KBM-7 (cell line): ENCODE measurements at places on chromosomes 6 and 20.

- no peak for DNase-seq
These were observed 248.0 kb upstream of the EYS start for GRCh38 chr6:65955034-65955433.

DNA sequence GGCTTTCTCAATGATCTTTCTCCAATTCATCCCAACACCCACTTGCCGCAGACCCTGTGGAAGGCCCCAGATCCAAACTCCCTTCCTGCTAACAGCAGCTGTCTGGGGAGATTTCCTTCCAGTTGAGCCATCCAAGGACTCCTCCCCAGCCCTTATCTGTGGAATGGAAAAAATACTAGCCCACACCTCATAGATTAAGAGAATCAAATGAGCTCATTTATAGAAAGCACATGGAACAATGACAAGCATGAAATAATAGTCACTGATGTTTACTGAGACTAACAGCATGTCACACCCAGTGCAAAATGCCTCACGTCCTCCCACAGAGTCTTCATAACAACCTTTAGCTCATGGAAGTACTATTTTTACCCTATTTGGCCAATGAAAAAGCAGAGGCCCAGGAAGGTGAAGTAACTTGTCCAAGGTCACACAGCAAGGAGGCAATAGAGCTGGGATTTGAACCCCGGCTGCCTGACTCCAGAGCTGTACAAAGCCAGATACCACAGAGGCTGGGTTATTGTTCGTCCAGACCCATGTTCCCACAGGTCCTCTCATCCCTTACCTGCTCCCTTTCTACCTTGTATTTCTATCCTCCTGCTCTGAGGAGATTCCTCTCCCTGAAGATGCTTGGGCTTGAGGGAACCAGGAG is 23.4 kb upstream of the PTGIS start:
- no peak for DNase-seq

- DNase-seq: no peak
These were observed 1.9 kb downstream of the CDYL start for GRCh38 chr6:4778086-4778485.

DNA sequence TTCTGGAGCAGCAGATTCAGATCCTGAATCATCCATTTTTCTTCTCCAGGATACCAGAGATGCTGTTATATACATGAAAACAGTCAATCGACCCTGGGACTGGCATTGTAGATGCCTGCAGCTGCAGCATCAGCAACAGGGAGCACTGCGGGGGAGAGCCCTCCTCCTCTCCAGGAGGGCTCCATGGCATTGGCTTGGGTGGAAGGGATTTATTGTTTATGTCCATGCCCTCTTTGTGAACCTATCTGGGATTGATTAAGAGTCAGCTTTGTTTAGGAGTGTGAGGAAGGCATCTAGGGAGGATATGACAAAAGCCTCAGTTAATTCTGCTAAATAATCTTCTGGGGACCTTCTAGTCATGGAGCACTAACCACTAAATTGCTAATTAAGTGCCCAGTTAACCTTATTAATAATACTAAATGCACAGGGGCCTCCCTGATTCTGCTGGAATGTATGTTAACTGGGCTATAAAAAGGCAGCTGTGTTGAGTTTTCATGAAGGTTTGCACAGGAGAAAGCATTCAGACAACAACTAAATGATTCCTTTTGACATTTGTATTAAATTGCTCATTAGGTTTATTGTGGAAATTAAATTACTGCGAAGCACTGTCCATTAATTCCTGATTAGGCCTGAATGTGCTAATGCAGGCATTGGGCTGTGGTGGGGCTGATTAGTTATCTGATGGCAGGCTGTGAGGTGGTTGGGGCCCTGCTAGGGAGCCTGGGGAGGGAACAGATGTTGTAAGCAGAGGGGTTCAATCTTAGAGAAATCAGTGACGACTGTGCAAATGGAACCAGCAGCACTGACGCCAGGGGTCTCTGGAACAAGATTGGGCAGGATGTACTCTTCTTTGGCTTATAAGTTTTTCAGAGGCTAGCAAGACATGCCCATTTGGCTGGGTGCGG is 57.6 kb downstream of the IMPG1 start:
- no peak for DNase-seq

GRCh38 chr6:84197708-84198107 is 29.7 kb downstream of the CEP162 start:
- peak; percentile 29 for DNase-seq

GRCh38 chr6:114100215-114100994 is 129.5 kb upstream of the HDAC2 start:
- DNase-seq: no peak
